ENCODE measurements at places on chromosomes 3 and 15.

GRCh38 chr3:158685159-158685558 lies 12.7 kb upstream of the LXN start:
- DNase-seq: no peak

DNA sequence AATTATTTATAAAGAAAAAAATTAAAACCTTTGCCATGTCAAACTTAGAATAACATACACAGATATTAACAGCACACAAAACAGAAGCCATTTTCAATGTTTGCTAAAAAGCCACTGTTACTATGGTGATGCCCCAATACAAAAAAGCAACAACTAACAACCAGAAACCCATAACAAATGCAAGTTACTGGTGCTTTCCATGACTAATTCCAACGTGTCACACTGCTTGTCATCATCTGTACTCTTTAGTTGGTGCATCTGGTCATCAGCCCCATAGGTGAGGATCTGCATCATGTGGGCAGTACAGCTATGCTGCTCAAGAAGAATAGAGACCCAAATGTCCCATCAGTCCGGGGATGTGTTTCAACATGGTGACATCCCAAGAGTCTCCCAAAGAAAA lies 52.8 kb downstream of the ATP8B4 start:
- DNase-seq: no peak

DNA sequence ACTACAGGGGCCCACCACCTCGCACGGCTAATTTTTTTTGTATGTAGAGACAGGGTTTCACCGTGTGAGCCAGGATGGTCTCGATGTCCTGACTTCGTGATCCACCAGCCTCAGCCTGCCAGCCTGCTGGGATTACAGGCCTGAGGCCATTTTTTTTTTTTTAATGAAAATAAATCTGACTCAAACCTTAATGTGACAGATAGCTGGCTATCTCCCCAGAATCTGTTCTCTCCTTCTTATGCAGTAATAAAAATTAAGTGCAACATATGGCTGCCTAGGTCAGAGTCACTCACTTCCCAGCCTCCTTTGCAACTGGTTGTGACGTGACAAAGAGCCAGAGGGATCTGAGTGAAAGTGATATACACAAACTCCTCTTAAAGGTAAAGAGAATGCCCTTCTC lies 53.0 kb downstream of the ZNF148 start:
- DNase-seq: no peak

GRCh38 chr15:51380999-51381806 lies 39.7 kb downstream of the GLDN start:
- no peak for DNase-seq

DNA sequence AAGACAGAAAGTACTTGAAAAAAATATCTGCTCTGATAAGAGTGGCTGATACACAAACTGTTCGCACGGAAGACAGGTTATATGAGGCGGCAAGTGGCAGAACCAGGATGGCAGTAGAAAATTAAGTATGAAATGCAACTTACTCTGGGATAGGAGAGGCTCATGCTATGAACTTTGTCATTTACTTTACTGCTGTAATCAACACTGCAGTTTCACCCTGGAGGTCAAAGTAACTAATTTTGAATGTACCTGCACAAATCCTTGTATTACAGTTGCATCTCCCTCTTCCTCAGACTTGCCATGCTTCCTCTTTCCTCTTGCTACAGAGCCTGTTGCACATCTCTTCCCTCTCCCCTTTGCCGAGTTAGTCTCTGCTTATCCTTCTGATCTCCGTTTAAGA lies 38.8 kb downstream of the HACL1 start:
- DNase-seq: no peak

GRCh38 chr15:57286446-57287122 lies 89.7 kb upstream of the CGNL1 start:
- DNase-seq: no peak

DNA sequence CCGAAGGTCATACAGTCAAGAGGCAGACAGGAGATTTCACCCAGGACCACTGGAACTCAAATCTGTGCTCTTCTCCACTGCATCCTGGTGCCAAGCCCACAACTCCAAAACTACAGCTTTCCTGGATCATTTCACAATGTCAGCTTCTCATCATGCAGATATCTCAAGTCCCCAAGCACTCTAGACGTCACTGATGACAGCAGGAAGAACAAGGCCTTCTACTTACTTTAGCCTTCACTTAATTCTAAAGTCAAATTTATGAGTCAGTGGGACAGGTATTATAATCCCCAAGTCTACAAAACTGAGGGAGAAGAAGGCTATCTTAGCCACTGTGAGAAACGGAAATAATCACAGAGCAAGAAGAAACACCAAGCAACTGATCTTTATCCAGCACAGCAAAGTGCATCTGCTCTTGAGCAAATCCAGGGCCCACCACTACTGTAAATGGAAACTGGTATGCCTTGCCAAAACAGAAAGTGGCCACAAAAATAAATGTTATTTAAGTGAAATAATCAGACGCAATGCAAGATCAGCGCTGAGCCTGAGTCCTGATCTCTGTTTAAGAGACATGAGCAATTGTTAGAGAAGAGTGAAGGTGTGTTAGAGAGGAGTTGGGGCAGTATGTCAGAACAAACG lies 928 bp downstream of the RAD18 start:
- DNase-seq: no peak
